ENCODE measurements at places on chromosomes 5 and 9.

- no peak for DNase-seq
Measured at GRCh38 chr9:16681652-16681987, 188.8 kb downstream of the BNC2 start.

DNA sequence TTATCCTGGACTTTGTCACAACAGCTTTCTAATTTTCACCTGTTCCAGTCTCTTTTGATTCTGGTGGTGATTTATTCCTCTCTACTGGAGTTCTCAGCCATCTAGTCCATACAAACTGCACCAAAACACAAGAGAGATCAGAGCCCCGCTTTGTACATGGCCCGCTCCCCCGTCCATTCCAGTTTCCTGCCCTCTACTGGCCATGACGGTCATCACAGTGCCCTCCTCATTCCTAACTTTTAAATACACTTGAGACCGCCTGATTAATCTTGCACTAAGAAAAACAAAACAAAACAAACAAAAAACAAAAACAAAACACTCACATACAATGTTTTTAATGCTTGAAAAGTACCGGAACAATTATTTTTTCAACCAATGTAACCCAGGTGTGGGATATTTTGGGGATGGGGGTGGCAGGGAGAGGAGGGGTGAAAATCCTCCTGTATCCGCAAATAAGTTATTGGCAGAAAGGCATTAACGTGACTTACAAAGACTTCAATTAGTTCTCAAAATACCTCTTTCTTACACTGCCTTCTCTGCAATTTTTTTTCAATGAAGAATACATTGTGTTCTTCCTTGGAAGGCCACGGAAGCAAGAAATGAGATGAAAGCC, 84.8 kb upstream of the PAM start:
- DNase-seq = no peak

- DNase-seq = no peak
Measured at GRCh38 chr5:175027390-175027789, 303.0 kb downstream of the MSX2 start.

DNA sequence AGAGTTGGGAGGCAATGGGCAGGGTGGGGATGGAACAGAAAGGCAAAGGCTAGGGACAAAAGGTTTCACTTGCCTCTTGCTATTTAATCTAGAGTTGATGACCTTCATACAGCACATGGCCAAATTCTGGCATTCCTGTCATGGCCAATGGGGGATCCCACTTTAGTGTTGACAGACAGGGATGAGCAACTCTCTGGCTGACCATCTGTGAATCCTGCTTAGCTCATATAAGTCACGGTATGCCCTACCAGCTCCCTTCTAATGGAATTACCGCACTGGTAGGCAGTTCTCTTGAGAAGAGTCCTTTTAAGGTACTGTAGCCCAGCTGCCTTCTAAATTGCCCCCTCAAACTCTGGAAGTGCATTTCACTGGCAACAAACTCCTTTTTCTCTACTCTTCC, 76.1 kb downstream of the MAMDC2 start:
- no peak for DNase-seq

DNA sequence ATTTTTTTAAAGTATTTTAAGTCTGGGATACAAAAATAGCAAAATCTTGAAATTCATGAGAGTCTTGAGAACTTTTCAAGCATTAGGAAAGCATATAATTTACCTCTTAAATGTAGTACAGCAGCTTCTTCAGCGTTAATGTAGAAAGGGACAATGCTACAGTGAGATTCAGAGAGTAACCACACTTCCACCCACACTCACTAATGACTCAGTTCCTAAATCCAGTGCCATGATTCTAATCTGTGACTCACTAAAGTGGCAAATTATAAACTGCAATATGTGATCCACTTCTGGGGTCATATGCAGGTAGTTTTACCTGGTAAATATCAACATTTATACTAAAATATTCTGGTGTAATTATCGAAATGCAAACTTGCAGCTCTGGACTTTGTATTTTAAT, 434.5 kb upstream of the TUSC1 start:
- no peak for DNase-seq

- no peak for DNase-seq
Measured at GRCh38 chr5:72480841-72481240, 26.4 kb downstream of the ZNF366 start.

GRCh38 chr9:114289106-114289505, 33.8 kb upstream of the ORM1 start:
- no peak for DNase-seq

- DNase-seq = no peak
Measured at GRCh38 chr9:120928015-120928482, 1.5 kb upstream of the TRAF1 start.

GRCh38 chr9:115135821-115136778, 18.1 kb upstream of the TNC start:
- no peak for DNase-seq

DNA sequence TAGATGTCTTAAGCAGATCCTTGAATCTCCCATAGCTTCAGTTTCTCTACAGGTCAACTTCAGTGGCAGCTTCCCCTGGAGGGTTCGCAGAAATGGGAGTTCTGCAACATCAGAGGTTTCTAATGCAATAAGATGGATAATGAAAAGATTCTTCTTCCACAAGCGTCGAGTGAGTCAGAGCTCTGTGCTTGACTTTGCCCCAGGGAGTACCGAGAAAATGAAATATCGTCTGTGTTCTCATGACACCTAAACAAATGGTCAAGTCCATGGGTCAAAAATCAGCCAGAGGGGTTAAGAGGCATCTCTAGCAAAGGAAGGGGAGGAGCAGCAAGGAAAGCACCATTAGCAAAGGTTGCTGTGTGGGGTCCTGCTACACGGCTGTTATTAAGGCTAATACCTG, 3.2 kb upstream of the ADRA1B start:
- no peak for DNase-seq

- DNase-seq = no peak
Measured at GRCh38 chr5:153793699-153794098, 245.0 kb downstream of the FAM114A2 start.

- no peak for DNase-seq
Measured at GRCh38 chr5:173554038-173554955, 62.2 kb downstream of the BOD1 start.

- DNase-seq = no peak
Measured at GRCh38 chr9:4886698-4887097, 94.0 kb downstream of the RCL1 start.

DNA sequence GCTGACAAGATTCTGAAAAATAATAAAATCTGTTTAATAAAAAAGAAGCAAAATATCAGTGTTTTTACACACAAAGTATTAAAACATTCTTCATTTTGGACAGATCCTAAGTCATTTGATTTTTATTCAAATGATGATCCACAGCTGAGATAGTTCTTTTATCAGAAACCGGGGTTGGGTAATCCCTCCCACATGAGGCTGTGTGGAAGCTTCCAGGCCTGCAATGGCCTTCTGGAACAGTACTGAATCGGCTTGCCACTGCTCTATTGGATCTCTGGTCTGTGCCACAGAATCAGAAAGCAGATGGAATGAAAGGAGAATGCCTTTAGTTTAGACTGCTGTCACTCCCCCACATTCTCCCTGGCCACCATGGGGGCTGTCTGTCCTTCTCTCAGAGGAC, 6.1 kb upstream of the C5orf58 start:
- DNase-seq = no peak

DNA sequence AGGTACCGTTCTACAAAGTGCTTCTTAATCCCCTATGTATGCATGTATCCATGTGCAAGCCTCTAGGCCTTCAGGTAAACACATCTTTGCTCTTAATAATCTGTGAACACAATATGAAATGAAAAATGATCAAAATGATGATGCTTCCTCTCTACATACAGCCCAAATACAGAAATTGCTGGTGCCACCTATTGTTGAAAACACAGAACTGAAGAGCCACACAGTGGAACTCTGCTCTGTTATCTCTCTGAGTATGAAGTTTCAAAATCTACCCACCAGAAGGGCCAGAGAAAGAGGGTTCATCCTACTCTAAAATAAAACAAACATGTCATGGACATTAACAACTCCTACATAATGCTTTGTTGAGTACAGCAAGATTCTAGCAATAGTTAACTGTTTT, 71.3 kb downstream of the GLIS3 start:
- DNase-seq = no peak

GRCh38 chr9:104606152-104606551, 725 bp upstream of the OR13C2 start:
- DNase-seq = no peak

DNA sequence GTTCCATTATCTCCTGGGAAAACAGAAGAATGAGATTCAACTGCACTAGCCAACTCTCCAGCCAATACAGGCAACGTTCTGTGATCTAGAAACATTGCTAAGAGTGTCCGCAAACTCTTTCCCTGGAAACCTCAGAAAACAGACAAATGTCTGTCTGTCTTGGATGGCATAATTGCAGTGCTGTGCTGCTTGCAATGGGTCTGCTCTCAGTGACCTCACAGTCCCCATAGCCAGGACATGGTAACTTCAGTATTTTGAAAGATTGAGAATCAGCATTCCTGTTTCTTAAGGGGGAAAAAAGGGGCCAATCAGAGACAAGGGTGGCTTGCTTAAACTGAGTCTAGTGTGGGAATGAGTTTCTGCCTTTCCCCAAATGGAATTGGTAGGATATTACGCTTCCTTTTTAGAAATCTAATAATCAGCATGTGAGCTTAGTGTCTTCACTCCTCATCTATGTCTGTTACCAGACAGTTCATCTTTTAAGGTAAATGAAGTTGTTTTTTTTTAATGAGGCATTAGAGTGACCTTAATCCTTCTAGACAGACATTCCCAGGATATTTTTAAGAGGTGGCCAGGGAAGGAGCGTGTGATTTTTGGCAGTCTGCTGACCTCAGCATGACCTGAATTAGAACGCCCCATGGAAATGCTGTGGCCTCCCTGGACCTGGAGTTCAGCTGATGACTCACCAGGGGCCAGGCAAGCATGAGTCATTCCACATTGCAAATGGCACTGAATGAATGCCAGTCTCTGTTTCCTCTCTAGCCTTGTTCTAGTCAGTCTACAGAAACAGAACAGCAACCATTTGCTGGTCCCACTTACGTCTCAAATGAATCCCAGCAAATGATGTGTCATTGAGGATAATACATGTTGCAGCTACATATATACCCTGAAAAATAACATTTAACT, 210.2 kb upstream of the ACTBL2 start:
- DNase-seq = no peak

DNA sequence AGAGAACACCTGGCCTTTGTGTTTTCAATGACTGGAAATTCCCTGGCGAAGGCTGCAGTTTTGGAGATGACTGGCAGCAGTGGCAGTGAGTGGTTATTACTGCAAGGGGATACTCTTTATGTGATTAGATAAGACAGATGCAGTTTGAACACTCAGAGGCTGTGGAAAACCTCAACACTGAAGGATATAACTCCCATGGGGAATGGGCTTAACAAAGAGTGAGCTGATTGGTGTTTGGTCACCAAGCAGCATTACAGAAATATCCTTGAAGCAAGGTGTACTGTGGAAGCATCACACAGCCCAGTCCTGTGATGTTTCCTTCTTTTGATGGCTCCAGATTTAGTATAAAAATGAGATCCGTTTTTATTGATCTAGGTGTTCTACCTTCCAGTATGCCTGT, 490.7 kb upstream of the PTPRD start:
- DNase-seq = no peak

DNA sequence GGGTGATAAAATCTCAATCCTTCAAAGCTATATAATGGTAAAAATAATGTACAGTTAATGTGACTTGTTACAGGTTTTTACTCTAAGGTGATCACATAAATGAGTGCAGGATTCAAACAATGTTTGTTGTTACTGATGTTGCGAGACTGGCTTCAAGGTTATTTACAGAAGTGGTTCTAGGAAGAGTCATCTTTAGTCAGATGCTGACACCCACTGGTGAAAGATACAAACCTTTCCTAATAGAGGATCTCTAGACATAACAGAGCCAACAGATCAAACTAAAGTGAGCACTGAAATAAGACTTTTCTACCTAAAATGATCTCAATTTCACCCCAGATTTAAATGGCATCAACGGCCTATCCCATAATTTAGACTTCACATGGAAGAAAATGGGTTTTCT, 20.2 kb downstream of the ARSB start:
- DNase-seq = no peak

DNA sequence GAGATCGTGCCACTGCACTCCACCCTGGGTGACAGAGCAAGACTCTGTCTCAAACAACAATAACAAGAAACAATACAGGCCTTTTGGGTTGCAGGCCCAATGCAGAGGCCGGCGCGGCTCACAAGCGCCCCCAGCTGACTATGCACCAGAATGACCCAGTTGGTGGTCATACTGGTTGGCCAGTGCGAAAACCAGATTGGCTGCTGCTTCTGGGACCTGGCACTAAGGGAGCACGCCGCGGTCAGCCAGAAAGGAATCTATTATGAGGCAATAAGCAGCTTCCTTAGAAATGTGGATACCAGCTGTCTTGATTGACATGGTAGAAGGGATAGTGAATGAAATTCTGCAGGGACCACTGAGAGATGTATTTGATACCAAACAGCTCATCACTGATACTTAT, 35.0 kb downstream of the RANBP17 start:
- no peak for DNase-seq

DNA sequence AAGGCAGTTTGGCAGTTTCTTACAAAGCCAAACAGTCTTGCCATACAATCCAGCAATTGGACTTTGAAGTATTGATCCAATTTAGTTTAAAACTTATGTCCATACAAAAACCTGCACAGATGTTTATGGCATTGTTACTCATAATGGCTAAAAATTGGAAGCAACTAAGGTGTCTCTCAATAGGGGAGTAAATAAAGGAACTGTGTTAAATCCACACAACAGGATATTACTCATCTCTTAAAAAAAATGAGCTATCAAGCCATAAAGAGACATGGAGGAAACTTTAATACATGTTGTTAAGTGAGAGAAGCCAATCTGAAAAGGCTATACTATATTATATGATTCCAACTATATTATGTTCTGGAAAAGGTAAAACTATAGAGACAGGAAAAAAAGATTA, 313.6 kb upstream of the CD180 start:
- DNase-seq = no peak

- no peak for DNase-seq
Measured at GRCh38 chr9:81705578-81705977, 16.2 kb upstream of the TLE1 start.

DNA sequence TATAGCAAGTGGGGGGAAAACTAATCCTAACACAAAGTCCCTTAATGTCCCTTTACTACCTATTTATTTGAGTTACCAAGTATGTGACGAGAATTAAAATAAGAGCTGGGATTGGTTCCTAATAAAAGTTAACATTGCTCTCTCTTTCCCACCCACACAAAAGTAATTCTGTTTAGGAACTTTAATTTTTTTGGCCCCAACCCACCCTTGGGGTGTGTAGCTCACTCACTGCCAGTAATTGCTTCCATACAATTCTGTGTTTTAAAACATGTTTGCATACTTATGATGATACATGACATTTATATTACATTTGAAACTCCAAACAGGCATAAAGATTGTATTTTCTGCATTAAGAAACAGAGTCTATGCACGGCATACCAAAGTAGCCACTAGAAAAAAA, 106.5 kb downstream of the BNC2 start:
- no peak for DNase-seq
